K562 (cell line): ENCODE measurements at places on chromosomes 3 and 15. TPM values are rescaled to one million over a fixed set of nuclear protein-coding genes. Genes with fewer than 3 reads are reported as not detected.

TMEM43 gene
- total RNA-seq: 38.9 and 39.7 TPM in 2 replicates

DNA sequence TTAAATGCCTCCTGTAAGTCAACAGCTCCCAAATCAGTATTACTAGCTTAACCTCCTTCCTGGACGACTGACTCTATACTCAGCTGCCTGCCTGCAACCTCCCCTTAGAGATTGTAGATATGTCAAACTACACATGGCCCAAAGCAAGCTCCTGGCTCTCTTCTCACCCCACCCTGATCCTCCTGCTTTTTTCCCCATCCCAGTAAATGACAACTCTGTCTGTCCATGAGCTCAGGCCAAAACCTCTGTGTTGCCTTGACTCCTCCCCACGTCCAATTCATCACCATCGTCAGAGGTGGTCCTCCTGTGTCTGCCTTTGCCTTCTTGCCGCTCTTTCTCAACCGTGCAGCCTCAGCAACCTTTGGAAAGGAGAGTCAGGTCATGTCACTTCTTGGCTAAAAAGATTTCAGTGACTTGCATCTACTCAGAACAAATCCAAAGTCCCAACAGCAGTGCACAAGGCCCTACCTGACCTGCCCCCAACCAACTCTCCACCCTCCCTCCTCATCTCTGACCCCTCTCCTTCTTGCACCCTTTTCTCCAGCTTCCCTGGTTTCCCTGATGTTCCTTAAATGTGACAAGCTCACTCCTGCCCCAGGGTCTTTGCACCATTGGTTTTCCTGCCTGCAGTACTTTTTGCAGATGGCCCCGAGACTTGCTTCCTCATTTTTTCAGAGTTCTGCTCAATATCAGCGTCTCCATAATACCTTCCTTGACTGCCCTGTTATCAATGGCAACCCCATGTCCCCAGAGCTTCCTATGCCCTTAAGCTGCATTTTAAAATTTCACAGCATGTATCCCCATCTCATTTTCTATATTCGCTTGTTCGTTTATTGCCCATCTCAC is 52.8 kb downstream of the LSM3 start:
- peak overlapping the region; percentile 90 for H3K27ac ChIP-seq
- no peaks in the 10 kb centered on the region; the same call in 1 of the 3 replicates for H3K36me3 ChIP-seq
- peaks cover 38% of the 10 kb centered on the region for H3K4me1 ChIP-seq

DNA sequence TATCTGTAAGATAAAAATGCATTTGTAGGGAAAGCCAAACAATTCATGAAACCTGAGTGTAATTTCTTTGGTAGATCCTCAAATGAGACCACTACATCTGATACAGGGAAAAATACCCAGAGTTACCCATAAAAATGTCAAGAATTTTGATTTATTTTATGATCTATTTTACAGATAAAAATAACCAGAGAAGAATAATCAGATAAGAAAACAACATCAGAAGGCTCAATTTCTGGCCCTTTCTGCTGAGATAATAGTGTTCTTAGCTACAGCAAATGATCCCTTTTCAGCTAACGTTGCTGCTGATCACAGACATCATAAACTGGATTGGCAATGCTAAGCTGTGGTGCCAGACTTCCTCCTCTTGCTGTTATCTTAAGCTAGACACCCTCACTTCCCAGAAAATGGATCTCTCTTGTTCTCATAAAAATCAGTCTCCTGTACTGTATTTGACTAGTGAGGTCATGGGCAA is 21.3 kb upstream of the TMEM108 start:
- no peaks in the 10 kb centered on the region for H3K4me1 ChIP-seq
- no peak for DNase-seq
- H3K27me3 ChIP-seq: no peaks in the 10 kb centered on the region

DNA sequence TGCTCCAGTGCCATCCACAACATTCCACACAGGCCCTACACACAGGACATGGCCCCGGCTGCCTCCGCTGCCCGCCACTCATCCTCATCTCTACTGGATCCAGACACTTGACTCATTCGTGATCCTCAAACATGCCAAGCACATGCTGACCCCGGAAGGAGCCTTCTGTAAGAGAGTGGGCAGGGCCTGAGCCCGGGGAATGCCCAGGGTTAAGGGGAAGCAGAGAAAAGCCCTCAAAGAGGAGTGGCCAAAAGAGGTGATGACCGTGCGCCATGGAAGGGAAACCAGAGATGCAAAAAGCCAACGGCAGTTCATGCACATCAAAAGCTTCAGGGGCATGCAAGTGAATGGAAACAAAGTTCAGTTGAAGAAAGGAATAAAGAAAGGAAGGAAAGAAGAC is 46.1 kb downstream of the RFTN1 start:
- no peak for DNase-seq
- no peak overlapping the region for H3K27ac ChIP-seq
- no peaks in the 10 kb centered on the region for H3K4me1 ChIP-seq
- H3K27me3 ChIP-seq: peaks cover 13% of the 10 kb centered on the region
- no peak overlapping the region for H3K4me3 ChIP-seq

GRCh38 chr3:4845882-4846281 is 133.4 kb upstream of the BHLHE40 start:
- H3K27me3 ChIP-seq: no peaks in the 10 kb centered on the region
- H3K4me3 ChIP-seq: no peak overlapping the region
- H3K4me1 ChIP-seq: no peaks in the 10 kb centered on the region
- H3K27ac ChIP-seq: no peak overlapping the region
- no peak for DNase-seq

DNA sequence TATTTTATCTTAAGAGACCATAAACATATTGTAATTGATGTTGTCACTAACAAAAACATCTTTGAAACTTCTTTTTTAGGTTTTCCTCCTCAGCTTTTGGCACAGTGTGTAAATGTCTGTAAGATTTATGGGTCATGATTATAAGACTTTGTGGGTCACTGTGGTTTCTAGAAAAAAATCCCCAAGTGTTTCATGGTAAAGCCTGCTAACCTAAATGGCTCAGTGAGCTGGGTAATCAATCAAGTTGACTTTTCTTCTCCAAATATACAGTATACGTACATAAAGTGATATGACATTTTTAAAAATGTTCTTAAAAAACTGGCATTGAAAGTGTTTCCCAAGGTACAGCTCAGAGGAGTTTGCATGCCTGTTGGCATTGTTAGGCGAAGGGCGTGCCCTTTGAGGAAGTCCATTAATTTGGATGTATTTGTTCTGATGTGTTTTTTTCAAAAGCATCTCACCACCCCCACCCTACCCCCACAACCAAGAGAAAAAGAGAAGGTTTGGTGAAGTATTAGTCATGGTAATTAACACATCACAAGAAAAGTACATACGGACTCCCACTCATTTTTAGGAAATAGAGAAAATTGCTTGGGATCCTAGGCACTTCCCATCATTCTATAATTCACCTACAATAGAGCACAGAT is 385.4 kb upstream of the LRRC3B start:
- no peaks in the 10 kb centered on the region for H3K36me3 ChIP-seq
- no peaks in the 10 kb centered on the region for H3K27me3 ChIP-seq
- DNase-seq: no peak
- H3K4me1 ChIP-seq: no peaks in the 10 kb centered on the region
- no peak overlapping the region for H3K27ac ChIP-seq

- peaks cover 21% of the 10 kb centered on the region for H3K4me1 ChIP-seq
- no peaks in the 10 kb centered on the region for H3K36me3 ChIP-seq
- H3K4me3 ChIP-seq: no peak overlapping the region
- H3K27ac ChIP-seq: peak overlapping the region; percentile 39; the same call in 2 of the 3 replicates
- no peaks in the 10 kb centered on the region for H3K27me3 ChIP-seq
Measured at GRCh38 chr3:193938613-193939012, 197.3 kb upstream of the HES1 start.
